Prostate gland (tissue), 2 donors: ENCODE measurements at places on chromosomes 12 and 14. TPM values are rescaled to one million over a fixed set of nuclear protein-coding genes. Genes with fewer than 3 reads are reported as not detected.

- H3K27me3 ChIP-seq: no peaks in the 10 kb centered on the region
- no peak overlapping the region for H3K4me3 ChIP-seq
- H3K27ac ChIP-seq: no peak overlapping the region
- no peaks in the 10 kb centered on the region for H3K4me1 ChIP-seq
- DNase-seq: peak; percentile 52
- H3K36me3 ChIP-seq: peaks cover 5% of the 10 kb centered on the region
These were observed 19.3 kb downstream of the ZC2HC1C start for GRCh38 chr14:75088566-75089373.

DNA sequence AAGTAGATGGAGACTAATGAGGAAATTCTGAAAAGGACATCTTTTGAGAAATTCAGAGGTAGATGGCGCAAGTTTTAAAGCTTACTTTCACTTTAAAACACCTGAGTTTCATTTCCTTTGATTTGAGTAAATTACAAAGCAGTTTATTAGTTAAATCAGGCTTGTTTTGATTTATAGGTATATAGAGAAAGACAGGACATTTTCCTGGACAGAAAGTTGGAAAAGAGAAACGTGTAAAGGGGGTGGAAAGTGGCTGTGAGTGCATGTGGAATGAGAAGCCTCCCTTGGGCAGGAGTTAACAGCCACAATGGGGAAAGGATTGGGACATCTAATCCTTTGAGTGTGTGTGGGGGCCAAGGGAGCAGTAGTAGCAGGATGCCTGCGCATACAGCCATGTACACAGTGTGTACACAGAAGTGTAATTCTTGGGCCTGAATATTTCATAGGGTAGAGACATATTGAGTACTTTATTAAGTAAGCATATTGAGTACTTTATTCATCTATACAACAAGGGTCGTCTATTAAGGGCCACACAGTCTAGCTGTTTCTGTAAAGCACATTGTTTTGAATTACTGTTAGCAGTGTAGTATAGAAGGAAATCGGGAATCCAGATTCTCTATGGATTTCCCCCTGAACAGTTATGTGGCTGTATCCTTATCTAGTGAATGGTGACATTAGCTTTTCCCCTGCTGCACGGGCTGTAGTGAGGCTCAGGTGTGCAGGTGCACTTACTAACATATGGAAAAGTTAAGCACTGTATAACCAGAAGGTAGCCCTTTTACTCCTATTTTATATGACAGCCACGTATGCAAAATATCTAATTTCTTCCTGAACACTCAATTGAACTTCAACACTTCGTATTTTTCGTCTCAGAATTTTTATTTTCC, 19.1 kb downstream of the MARK3 start:
- peak overlapping the region; percentile 45 for H3K27ac ChIP-seq
- H3K36me3 ChIP-seq: no peaks in the 10 kb centered on the region
- H3K4me3 ChIP-seq: no peak overlapping the region
- no peaks in the 10 kb centered on the region for H3K27me3 ChIP-seq
- no peak for DNase-seq

- no peaks in the 10 kb centered on the region for H3K4me1 ChIP-seq
- H3K36me3 ChIP-seq: no peaks in the 10 kb centered on the region
- no peak overlapping the region for H3K4me3 ChIP-seq
- H3K27me3 ChIP-seq: no peaks in the 10 kb centered on the region
- DNase-seq: no peak
These were observed 70.6 kb downstream of the KIF21A start for GRCh38 chr12:39372204-39372925.

TMEM121 gene
- 15.7 TPM for total RNA-seq

SIX1 gene
- total RNA-seq: 25.0 TPM
